Activated CD4-positive, alpha-beta T cell treated with anti-CD3 and anti-CD28 coated beads, Interleukin-2, amount 50 U/mL, for 1 hour (primary cell): ENCODE measurements at places on chromosomes 1 and 21.
A peak's percentile ranks its signal among the peaks of the same experiment; 100 is the strongest.

DNA sequence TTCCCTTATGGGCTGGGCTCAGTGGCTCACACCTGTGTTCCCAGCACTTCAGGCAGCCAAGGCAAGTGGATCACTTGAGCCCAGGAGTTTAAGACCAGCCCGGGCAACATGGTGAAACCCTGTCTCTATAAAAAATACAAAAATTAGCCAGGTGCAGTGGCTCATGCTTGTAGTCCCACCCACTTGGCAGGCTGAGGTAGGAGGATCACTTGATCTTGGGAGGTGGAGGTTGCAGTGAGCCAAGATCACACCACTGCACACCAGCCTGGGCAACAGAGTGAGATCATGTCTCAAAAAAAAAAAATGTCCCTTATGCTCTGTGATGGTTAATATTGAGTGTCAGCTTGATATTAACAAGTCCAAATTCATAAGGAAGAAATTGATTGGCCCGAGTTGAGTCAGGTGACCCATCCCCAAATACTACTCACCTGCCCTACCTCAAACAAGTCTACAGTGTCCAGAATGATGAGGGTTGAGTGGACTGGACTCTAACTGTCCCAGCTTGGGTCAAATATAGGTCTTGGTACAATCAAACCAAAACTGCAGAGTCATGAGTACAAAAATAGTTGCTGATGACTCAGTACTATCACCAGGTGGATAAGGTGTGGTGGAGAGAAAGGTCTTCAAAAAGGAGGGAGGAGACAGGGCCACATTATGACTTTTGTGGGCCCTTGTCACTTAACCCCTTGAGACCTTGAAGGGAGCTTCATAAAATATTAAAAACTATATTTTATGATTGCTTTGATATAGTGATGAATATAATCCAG is 161.0 kb downstream of the ZNF326 start:
- no peak for DNase-seq

GRCh38 chr1:109629372-109630030 is 9.9 kb downstream of the AMPD2 start:
- no peak for DNase-seq

DNA sequence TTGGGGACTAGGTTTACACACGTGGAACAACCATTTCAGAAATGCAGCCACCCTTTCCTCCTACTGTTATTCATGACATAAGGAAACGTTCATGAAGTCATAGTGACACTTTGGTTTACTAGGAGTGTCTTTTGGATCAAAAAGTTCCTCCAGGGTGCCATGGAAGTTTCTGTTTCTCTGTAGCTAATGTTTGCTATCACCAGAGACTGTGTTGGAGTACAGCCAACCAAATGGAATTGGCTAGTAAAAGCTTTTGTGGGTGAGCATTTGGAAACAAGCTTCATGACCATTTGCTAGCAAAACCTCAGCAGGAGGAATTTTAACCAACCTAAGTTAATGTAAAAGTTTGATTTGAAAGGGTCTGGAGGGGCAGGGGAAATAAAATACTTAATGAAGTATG is 43.9 kb upstream of the ADGRL2 start:
- no peak for DNase-seq

GRCh38 chr1:22978299-22978698 is 5.6 kb upstream of the LACTBL1 start:
- no peak for DNase-seq

- DNase-seq, result no peak
These were observed 228.2 kb downstream of the COP1 start for GRCh38 chr1:175978926-175979325.

DNA sequence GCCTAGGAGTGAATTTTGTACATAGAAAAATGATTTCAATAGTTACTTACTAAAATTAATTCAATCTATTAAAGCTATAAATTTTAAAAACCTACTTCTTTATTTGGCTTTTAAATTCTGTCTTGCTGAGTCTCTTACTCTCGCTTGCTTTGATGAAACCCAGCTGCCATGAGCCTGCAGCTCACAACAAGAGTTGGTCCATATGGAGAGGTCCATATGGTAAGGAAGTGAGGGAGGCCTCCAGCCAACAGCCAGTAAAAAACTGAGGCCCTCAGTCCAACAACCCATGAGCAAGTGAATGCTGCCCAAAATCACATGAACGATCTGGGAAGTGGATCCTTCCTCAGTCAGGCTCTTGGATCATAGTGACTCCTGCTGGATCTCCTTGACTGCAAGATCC is 89.9 kb upstream of the CXADR start:
- DNase-seq, result no peak

DNA sequence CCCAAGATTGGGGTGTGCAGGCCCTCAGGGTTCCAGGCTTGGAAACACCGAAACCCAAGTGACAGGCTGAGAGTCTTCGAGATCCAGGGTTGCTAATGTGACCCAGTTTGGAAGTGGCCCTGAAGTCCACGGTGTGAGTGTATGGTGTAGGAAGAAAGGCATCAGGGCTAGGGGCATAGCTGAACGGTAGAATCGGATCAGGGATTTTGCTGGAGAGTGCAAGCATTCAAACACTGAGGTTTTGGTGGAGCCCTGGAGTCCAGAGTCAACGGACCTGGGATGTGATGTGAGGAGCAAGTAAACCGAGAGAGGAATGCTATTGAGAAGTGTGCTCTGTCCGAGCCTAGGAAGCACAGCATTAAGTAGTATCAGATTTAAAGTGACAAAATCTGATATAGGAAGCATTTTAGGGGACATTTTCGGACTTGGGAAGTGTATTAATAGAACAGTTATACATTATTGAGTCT is 958 bp downstream of the NFYC start:
- DNase-seq, result no peak

GRCh38 chr1:93723110-93723509 is 41.5 kb upstream of the BCAR3 start:
- no peak for DNase-seq

DNA sequence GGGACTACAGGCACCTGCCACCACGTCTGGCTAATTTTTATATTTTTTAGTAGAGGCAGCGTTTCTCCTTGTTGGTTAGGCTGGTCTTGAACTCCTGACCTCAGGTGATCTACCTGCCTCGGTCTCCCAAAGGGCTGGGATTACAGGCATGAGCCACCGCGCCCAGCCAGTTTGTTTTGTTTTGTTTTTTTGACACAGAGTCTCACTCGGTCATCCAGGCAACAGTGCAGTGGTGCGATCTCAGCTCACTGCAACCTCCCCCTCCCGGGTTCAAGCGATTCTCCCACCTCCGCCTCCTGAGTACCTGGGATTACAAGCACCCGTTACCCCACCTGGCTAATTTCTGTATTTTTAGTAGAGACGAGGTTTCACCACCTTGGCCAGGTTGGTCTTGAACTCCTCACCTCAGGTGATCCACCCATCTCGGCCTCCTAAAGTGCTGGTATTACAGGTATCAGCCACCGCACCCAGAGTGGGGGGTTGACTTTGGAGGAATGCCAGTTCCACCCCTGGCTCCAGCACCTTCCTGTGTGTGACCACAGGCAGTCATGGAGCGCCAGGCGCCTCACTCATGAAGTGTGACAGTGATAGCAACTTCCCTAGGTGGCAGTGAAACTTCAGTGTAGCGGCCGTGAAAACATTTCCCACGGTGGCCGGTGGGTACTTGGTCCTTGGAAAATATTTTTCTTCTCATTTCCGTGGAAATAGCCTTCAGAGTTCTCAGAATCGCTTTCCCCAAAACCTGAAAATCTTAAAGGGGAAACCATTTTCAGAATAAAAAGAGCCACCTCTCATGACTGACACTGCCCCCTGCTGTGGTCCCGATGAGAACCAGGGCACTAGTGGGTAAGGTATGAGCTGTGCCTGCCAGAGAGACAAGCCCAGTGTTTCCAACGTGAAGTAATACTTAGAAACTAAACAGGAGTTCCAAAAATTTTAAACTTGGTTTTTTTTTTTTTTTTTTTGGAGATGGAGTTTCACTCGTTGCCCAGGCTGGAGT is 48.6 kb downstream of the WDR4 start:
- DNase-seq, result no peak

DNA sequence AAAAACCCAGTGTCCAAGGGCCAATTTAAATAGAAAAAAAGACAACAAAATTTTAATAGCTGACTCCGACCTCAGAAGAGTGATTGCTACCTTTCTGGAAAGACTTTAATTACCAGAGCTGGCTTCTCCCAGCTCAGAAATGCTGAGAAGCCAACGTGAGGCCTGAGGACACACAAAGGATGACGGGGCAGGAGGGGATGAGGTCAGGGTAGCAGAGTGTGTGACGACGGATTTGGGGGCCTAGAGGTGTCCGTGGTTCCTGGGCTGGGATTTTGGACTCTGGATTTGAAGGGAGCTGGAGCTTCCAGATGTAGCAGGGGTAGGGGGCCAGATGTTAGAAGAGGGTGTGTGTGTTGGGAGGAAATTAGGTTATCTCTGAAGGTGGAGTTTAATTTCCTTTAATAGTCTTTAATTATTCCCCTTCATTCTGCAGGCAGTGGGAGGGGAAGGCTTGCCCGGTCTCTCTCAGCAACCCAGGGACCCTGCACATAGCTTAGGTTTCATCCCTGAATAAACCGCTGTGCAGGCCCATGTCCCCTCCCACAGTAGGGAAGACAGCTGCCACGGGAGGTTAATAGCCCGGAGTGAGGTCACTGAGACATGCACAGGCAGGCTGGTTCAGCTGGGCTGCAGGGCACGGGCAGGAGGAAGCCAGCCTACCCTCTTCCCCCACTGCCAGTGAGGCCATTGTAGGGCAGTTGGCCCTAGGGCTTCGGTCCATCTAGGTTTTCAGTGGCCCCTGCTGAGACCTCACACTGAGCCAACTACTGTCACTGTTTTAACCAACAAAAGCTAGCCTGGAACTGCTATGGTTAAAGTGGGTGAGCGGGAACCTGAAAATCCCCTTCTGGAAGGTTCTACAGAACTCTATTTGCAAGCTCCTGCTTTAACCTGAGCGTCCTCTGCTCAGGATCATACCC is 3.8 kb upstream of the PADI3 start:
- DNase-seq, result no peak

DNA sequence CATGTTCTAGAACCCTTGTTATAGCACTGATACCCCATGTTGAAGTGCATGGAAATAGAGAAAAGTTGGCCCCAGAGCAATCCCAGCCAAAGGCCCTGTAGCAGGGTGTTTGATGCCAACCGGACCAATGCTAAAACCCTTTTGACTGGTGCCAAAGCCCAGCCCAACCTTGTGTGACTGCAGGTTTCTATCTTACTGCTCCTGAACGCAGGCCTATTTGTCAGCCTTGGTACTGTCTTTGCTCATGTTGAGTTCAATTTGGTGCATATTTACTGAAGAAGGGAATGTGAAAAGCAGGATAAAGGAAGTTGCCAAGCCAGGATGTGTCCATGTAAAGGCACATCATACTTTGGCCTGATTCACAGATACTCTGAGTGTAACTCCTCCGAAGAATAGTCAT is 51.7 kb upstream of the NFASC start:
- DNase-seq, result no peak

- DNase-seq, result peak; percentile 8
These were observed 18.5 kb downstream of the CAMK1G start for GRCh38 chr1:209601809-209602657.

DNA sequence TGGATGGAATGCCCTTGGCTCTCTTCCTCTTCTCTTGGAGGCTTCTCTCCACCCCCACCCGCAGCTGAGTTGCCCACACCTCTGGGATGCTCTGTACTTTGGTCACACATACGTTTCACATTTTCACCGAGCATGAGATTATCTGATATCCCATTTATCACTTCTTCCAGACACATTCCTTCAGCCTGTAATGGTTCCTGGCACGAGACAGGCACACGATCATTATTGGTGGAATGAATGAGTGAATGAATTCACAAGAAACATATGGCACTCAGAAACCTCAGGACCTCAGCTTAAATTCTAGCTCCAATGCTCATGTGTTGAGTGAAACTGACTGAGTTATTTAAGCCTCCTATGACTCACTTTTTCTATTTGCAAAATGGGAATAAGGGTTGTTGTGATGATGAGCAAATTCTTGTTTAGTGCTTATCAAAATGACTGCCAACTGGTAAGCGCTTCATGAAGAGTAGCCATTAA is 242.7 kb upstream of the JUN start:
- no peak for DNase-seq

DNA sequence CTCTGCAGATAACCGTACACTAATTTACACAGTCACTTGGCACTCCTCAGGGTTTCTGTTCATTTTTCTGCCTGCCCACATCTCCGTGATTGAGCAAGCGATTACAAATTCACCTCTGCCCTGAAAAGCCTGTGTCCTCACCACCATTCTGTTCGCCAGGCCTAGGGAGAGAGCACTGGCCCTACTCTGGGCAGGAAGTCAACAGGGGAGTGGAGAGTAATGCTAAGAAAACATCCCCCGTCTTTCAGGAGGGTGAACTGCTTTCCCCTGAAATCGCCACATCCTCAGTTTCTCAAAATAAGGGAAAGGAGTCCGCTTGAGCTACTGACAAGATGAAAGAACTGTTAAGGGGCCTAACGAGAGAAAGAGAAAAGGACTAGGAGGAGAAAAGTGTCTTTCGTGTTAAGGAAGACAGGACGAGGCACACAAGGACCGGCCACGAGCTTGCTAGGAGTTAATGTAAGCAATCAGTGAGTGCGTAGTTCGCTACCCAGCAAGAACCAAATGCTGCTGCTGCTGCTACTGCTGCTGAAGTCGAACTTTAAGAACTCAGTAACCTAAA is 632 bp downstream of the PEX19 start:
- DNase-seq, result no peak

DNA sequence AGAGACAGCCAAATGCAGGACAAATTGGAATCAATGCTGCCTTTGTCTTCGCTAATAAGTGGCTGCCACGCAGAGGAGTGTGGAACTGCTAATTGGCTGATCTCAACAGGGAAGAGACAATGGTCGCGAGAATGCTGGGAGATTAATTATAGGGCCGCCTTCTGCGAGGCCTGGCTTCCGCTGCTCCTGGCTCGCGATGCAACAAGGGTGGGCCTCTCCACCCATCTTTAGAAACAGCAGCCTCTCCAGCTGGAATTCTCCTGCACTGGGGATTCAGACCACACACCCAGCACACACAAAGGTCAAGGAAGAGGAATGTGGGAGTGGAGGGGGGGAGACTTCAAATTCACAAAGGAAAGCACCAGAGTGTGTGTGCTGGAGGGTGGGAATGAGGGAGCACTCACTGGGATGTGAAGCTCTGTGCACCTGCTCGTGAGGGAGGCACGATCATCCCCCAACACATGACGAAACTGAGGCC is 200.7 kb upstream of the GRIK3 start:
- DNase-seq, result no peak

GRCh38 chr1:152725261-152725660 is 17.3 kb downstream of the LCE4A start:
- DNase-seq, result no peak

- DNase-seq, result no peak
These were observed 57.1 kb upstream of the SPOCD1 start for GRCh38 chr1:31872658-31873636.
